ENCODE measurements at places on chromosomes 4 and X.

- no peak for DNase-seq
These were observed 88.8 kb downstream of the DGKK start for GRCh38 chrX:50381729-50382415.

DNA sequence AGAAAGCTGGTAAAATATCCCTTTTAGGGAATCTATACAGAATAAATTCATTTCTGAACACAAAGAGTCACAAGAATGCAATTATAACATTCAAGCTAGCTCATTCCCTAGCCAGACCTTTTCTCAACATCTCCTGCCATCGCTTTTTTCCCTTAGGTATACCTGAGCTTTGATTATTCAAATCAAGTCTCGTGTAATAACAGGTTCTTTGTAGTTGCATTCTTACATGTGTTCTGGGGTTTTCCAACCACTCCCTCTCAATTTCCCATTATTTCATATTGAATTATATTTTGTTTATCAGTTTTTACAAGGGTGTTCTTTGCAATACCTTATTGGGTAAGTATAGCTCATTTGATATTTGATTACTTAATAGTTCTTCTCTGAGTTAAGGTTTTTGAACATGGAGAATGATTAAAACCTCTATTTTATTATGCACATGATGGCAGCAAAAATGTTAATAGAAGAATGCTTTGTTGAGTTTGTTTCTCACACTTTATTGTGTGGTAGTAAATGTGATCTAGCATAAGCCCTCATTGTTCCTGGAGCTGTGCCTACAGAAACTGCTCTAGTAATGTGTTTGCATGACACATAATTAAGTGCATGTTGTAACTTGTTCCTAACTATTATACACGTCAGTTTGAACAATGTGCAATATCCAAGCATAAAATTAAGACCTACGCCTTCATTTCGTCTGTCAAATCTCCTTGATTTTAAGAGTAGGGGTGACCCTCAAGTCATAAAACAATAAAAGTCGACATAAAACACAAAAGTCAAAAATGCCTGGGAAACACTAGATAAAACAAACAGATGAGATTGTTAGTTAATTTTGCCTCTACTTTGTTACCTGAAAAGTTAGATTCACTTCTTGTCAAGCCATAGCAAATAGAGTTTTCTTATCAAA lies 124.0 kb upstream of the POF1B start:
- no peak for DNase-seq

- no peak for DNase-seq
These were observed 89.2 kb downstream of the WDFY3 start for GRCh38 chr4:84877051-84877833.

GRCh38 chr4:172857026-172857425 lies 311.6 kb upstream of the GALNT7 start:
- DNase-seq = no peak

DNA sequence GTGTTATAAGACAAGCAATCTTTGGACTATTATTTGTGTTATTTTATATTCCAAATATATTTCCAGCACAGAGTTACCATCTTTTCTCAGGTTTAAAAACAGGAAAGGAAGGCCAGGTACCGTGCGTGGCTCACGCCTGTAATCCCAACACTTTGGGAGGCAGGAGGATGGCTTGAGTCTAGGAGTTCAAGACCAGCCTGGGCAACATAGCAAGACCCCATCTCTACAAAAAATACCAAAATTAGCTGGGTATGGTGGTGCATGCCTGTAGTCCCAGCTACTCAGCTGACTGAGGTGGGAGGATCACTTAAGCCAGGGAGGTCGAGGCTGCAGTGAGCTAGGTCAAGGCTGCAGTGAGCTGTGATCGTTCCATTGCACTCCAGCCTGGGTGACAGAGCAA lies 140.0 kb downstream of the POLA1 start:
- no peak for DNase-seq

- no peak for DNase-seq
These were observed 59.7 kb upstream of the MTM1 start for GRCh38 chrX:150508451-150509367.

- no peak for DNase-seq
These were observed 68.4 kb downstream of the TAPT1 start for GRCh38 chr4:16157609-16158503.

DNA sequence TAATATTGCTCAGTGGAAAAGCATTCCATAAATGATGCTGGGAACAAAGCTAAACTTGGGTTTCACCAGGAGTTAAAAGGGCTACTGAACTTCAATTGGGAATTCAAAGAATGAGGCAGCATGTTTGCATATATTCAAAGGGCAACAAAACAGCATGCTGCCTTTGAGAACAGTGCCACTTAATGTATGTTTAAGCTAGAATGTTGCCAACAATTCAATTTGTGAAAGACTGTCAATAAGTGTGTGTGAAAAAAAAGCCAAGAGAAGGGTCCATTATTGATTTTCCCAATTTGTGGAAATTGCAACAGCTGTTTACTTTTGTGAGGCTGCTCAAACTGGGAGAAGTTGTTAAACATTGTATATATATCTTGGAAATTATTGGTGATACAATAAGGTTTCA lies 701.9 kb upstream of the ACTRT1 start:
- DNase-seq = no peak

DNA sequence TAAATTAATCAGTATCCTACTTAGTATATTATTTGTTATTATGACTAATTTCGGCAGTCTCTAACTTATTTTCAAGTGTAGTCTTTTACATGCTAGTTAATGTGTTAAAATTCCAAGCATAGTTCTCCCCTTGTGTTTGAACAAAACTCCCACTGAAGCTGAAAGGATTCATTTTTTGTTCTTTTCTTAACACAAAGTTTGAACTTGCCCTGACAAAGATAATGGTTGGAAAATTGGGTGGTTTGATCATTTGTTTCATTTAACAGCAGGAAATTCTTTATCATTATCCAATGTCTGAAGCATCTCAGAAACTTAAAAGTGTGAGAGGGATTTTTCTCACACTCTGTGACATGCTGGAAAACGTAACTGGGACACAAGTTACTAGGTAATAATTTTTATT lies 36.0 kb downstream of the INTU start:
- DNase-seq = no peak

- DNase-seq = no peak
These were observed 138.7 kb upstream of the LIMCH1 start for GRCh38 chr4:41399231-41399630.

DNA sequence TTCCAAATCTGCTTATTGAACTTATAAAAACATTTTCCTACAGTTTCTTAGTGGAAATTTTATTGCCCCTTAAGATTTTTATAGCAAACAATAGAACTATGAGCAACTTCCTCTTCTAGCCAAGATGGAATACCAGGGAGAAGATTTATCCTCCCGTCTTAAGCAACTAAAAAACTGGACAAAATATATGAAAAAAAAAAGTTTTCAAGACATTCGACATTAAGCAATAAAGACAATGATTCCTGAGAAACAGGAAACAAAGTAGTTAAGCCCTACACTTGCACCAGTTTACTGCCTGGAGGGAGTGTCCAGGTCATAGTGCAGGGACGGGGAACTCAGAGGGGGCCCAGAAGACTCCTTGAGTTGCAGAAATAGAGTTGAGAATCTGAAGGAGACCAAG lies 516.1 kb upstream of the DIPK2B start:
- no peak for DNase-seq

DNA sequence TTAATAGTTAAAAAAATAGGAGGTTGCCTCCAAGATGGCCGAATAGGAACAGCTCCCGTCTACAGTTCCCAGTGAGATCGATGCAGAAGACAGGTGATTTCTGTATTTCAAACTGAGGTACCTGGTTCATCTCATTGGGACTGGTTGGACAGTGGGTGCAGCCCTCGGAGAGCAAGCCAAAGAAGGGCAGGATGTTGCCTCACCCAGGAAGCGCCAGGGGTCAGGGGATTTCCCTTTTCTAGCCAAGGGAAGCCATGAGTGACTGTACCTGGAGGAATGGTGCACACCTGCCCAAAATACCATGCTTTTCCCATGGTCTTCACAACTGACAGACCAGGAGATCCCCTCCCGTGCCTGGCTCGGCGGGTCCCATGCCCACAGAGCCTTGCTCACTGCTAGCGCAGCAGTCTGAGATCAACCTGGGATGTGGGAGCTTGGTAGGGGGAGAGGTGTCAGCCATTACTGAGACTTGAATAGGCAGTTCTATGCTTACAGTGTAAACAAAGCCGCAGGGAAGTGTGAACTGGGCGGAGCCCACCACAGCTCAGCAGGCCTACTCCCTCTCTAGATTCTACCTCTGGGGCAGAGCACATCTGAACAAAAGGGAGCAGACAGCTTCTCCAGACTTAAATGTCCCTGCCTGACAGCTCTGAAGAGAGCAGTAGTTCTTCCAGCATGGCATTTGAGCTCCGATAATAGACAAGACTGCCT lies 47.5 kb downstream of the PPA2 start:
- DNase-seq = no peak

GRCh38 chr4:132592340-132592739 lies 556.8 kb upstream of the PCDH10 start:
- no peak for DNase-seq

DNA sequence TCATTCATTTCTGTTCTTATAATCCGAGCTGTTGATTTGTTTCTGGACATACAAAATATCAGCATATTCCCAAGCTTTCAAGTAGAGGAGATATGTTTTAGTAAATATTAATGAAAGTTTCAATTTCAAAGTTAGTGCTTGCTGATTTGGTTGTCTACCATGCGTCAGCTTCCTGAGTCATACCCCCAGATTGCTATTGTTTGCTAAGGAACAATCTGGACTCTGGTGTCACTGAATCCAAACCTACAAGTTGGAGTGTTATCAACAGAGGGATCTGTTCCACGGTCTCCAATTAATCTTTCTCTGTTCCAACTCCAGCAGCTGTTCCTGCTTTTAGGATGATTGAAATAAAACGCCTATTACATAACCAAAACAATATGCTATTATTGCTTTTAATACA lies 96.1 kb upstream of the FAM9A start:
- no peak for DNase-seq

DNA sequence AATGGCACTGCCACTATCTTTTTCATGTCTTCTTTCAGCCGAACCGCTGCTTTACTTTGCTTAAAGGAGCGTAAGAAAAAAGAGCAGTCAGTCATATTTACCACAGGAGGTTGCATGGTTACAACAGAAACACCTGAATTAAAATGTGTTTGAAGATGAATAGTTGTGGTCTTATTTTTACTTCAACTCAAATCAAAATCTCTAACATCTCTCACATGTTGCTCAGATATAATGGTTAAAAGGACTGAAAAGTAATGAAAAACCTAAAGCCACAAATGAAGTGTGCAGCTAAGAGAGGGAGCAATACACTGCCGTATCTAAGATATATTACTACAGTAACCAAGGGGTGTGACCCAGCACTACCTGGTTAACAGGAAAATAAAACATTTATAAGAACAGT lies 27.4 kb downstream of the FAM13A start:
- DNase-seq = no peak

- DNase-seq = no peak
These were observed 62.7 kb downstream of the PRPS1 start for GRCh38 chrX:107691024-107691448.

- DNase-seq = no peak
These were observed 1024.0 kb upstream of the SLIT2 start for GRCh38 chr4:19227701-19228100.

GRCh38 chr4:99655308-99656081 lies 2.1 kb downstream of the C4orf54 start:
- no peak for DNase-seq

DNA sequence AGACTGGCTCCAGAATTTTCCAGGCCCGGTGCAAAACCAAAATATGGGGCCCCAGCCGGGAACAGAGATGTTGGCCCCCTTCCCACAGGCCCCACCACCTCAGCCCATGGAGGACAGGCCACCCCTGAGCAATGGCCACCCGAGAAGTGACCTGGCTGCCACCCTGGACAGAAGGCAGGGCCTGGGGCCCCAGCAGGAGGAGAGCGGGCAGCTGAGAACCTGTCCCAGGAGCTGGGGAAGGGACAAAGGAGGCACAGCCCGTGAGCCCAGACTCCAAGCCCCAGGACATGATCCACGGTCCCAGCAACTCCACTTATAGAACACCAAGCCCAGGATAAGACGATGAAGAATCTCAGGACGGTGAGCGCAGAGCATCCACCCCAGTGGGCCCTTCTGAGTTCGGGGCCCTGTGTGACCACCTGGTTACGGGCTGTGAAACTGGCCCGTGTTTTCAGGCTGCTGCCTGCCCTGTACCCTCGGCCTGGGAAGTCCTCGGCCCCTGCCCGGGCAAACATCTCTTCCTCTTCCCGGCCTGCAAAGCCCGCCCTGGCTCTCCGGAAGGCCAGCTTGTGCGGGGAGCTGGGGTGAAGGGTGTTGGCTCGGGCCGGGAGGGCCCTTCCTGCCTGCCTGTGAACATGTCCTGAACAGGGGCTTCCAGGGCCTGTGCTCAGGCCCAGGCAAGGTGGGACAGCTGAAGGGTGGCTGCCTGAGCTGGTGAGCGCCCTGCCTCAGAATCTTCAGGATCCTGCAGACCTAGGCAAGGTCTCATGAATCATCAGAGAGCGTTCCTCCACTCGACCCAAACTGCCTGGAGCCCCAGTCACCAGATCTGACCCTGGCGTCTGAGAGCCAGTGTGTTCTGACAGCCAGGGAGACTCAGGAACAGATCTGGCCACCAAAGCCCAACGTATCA lies 47.0 kb upstream of the MAN2B2 start:
- DNase-seq = no peak

DNA sequence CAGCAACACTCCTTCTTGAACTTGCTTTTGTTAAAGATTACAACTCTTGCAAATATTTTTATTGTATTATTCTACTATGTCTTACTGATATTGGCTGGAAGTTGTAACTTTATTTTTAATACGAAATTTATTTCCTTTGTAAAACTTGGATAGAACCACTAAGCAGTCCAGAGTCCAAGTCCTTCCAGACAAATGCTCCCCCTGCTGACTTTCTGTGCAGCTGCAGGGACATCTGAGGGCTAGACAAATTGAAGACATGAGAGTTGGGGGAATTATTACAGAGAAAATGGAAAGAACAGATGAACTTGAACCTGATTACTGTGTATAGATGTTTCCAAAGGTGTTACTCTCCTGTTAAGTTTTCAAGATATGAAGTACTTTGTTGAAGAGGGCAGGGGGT lies 238.8 kb downstream of the GRIA3 start:
- DNase-seq = no peak

- no peak for DNase-seq
These were observed 35.3 kb upstream of the NDUFC1 start for GRCh38 chr4:139337612-139338011.

All from cortex of kidney (tissue), 1 donor.